CD8-positive, alpha-beta T cell (primary cell): ENCODE measurements at places on chromosomes 3 and 15.

DNA sequence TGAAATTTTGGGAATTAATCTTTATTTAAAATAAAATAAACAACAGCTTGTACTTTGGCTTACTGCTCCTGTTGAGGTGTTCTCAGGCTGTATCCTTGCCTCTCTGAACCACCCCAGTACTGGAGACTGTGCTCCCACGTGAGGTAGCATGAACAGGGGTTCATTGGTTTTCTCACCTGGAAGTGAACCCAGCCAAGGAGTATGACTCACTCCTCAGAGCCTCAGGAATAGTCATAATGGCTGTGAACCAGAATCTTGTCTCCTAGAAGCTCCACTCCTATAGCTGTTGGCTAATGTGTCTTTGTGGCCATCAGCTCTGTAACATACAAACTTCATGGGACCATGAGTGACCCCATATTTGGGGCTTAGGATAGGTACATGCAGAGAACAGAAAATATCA is 122.5 kb upstream of the ST8SIA2 start:
- DNase-seq, result no peak

DNA sequence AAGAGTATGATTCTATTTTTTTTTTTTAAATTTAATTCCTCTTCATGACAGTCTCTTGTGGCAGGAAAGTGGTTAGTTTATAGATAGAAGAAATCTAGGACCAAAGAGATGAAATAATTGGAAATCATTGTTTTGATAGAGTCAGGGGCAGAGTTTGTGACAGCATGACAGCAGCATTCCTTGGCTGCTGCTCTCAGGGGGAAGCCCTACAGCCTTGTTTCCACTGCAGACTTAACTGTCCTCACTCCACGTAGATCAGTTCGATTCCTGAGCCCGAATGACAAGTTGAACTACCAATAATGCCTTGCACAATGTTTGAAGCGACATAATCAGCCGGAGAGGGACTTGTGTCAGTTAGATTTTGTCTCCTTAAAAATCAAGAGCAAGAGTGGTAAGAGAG is 189.0 kb upstream of the ICE2 start:
- no peak for DNase-seq

DNA sequence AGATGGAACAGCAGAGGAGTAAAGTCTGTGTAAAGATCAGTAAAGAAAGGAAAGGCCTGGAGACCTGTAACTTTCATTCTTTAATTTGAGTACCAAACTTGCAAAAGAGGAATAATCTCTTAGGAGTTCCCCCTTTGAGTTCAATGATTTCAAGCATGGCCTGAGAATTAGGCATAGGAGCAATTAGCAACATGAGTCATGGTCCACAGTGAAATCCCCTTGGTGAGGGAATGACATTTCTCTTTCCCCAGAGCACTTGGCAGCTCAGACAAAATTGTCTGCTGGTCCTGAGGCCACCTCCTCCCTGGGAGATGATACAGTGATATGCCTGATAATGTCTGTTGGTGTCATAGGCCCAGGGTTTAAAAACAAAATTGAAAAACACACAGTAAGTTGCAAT is 81.4 kb upstream of the CRBN start:
- DNase-seq, result no peak

DNA sequence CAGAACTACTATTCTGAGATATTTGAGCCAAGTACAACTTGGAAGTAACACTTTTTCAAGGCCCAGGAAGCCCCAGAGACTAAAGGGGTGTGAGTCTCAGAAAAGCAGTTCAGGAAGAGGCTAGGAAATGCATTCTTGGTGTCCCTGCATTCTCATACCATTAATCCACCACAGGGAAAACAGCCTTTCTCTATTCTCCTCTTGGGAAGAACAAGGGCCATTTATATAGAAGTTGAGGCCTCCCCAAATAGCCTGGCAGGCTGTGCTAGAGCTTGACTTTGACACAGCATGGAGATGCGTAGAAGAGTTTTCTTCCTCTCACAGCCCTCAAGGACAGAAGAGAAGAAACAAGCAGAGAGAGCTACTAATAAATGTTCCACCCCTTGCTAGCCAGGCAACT is 5.5 kb upstream of the NR2C2 start:
- DNase-seq, result no peak

DNA sequence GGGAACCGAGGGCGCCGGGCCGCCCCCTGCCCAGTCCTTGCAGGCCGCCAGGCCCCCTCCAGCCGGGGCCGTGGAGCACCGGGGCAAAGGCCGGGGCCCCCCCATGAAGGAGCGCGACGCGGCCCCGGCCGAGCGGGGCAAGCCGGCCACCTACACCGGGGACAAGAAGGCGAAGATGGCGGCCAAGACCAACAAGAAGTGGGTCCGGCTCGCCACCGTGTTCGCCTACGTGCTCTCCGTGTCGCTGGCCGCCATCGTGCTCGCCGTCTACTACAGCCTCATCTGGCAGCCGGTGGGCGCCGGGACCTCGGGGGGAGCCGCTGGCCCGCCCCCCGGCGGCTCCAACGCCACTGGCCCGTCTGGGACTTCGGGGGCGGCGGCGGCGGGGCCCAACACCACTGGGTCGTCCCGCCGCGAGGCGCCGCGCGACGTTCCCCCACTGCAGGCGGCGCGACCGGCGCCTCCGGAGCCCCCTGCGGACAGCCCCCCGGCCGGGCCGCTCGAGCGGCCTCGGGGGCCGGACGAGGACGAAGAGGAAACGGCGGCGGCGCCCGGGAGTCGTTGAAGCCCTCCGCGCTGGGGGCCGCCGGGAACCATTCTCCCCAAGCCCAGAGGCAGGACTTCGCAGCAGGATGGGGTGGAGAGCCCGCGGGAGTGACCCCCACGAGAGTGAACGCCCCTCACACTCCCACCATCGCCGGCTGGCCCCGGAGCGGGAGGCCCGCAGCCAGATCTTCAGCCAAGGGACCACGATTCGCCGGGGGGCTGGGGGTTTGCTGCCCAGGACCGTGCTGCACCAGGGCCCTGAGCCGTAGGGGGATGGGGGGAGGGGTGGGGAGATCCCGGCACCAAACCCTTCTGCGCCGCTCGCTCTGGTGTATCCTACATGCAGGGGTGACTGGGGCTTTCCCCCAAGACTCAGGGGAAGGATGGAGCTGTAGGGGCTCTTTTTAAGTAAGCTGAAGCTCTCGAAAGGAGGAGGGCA is 753 bp downstream of the INAFM2 start:
- DNase-seq, result peak; percentile 28
